ENCODE measurements at places on chromosomes 7 and 10.

- no peak for DNase-seq
These were observed 17.6 kb downstream of the DNTT start for GRCh38 chr10:96321822-96322221.

- DNase-seq = no peak
These were observed 781 bp downstream of the ZNF727 start for GRCh38 chr7:64046041-64046389.

- no peak for DNase-seq
These were observed 495.6 kb downstream of the RPS24 start for GRCh38 chr10:78529262-78529661.

DNA sequence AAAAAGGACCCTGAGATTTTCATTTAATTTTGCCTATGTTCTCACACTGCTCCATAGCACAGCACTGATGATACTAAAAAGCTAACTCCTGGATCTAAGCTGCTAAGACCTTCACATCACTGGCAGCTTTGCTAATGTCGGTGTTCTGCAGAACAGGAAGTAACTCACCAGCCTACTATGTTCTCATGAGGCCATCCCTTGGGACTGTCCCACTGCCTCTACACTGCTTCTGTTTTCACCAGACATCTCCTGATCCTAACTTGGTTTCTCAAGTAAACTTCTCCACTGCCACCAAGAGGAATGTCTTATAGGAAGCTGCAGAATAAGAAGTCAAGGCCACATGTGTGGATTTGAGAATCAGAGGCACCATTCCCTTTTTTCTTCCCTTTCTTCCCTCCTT is 15.1 kb downstream of the HTR7 start:
- DNase-seq = no peak

- no peak for DNase-seq
These were observed 18.6 kb upstream of the YWHAG start for GRCh38 chr7:76377186-76377918.

DNA sequence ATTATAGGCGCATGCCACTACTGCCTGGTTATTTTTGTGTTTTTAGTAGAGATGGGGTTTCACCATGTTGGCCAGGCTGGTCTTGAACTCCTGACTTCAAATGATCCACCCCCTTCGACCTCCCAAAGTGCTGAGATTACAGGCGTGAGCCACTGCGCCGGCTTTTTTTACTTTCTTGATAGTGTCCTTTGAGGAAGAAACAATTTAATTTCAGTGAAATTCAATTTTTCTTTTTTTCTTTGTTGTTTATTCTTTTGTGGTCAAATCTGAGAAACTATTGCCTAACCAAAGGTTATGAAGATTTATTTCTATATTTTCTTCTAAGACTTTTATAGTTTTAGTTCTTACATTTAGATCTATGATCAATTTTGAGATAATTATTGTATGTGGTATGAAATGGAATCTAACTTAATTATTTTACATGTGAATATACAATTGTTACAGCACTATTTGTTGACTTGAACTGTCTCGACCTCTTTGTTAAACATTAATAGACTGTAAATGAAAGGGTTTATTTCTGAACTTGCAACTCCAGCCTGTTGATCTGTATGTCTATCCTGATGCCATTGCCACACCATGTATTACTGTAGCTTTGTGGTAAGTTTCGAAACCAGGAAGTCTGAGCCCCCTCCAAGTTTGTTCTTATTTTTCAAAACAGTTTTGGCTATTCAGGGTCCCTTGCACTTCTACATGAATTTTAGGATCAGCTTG is 19.8 kb upstream of the RASSF4 start:
- no peak for DNase-seq
